ENCODE measurements at places on chromosomes 4 and X.

GRCh38 chr4:5689065-5689464 is 19.3 kb downstream of the EVC2 start:
- no peak for DNase-seq

GRCh38 chr4:155735496-155735895 is 23.3 kb upstream of the GUCY1B1 start:
- DNase-seq: peak; percentile 13

GRCh38 chrX:21926527-21927278 is 13.8 kb upstream of the SMS start:
- DNase-seq: no peak

GRCh38 chr4:161285461-161285860 is 878.3 kb downstream of the FSTL5 start:
- no peak for DNase-seq

- no peak for DNase-seq
Measured at GRCh38 chr4:74189331-74190043, 31.6 kb downstream of the MTHFD2L start.

DNA sequence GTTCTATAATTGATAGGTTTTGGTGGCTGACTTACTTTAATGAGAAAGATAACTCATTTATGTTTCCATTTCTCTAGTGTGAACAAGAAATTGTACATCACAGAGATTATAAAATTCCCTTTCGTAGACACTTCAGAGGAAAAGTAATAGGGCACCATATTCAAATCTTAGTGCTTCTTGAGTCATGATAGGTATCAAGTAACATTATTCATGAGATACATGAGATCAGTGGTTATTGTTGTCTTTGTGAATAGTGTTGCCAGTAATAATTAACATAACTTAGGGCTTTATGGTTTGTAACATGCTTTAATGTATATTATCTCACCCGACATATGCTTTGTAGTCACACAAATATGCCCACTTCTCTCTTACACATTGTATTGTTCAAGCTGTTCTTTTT is 73.7 kb upstream of the IL15 start:
- DNase-seq: no peak

- DNase-seq: no peak
Measured at GRCh38 chrX:130163398-130163797, 2.2 kb downstream of the AIFM1 start.

DNA sequence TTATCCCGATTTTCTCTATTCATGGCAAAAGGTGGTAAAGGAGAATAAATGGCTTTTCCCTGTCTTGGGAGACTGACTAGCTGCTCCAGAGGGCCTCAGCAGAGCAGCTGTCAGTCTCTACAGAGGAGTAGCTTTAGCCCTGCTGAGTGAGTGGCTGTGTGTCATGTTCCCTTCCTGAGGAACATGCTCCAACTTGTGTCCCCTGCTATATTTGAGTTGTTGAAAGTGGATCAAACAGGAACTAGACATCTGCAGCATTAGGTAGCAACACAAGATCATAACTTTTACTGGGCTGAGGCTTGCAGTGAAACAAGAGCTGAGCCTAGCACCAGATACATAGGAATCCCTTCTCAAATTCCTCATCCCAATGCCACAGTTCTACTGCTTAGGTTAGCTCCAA is 26.7 kb upstream of the PLAC1 start:
- DNase-seq: no peak

GRCh38 chr4:109803924-109804571 is 2.2 kb upstream of the CFI start:
- DNase-seq: no peak

DNA sequence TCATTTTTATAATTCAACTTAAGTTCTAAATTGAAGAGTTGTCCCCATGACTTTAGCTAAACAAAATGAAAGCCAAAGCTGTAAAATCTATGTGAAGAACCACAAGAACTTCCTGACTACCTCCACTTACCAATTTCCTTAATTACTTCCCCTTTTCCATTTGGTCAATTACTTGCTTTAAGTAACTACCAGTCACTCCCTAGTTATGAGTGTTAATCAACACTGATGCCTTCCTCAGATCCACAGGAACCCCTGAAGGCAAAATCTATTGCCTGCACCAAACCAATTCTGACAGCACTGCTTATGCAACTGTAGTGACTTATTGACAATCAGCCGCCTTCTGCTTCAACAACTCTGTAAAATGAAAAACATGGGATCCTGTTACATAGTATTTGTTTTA is 10.5 kb downstream of the RBMX start:
- no peak for DNase-seq

DNA sequence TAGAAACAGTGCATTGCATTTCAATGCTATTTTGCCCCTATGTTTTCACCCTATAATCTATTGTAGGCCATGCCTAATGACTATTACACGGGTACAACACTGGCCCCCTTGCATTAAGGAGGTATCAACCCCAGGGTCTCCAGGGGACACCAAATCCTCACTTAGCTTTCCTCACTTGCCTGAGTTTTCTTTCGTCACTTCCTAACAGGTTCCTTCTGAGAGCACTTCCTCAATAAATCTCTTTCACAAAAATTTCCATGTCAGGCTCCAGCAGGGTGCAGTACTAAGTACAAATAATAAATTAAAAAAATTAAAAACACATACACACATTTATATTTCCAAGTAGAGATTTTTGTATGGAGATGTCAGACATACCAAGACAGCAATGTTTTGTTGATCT is 165.0 kb downstream of the RBM46 start:
- DNase-seq: no peak

GRCh38 chrX:54602563-54602962 is 72.5 kb downstream of the GNL3L start:
- DNase-seq: no peak

GRCh38 chrX:53280331-53281320 is 758 bp downstream of the IQSEC2 start:
- no peak for DNase-seq

DNA sequence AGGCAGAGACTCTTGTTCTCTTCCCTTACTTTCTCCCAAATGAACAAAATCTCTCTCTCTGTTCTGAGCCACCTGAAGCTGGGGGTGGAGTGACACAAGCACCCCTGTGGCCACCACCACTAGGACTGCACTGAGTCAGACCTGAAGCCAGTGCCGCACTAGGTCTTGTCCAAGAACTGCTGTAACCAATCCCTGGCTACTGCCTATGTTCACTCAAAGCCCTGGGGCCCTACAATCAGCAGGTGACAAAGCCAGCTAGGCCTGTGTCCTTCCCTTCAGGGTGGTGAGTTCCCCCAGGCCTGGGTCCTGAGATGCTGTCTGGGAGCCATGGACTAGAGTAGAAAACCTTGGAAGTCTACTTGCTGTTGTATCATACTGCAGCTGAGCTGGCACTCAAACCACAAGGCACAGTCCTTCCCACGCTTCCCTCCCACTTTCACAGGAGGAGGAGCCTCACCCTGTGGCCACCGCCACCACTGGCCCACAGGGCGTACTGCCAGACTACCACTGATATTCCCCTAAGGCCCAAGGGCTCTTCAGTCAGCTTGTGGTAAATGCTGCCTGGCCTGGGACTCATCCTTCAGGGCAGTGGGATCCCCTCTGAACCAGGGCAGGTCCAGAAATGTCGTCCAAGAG is 119.1 kb downstream of the RTL9 start:
- DNase-seq: no peak

DNA sequence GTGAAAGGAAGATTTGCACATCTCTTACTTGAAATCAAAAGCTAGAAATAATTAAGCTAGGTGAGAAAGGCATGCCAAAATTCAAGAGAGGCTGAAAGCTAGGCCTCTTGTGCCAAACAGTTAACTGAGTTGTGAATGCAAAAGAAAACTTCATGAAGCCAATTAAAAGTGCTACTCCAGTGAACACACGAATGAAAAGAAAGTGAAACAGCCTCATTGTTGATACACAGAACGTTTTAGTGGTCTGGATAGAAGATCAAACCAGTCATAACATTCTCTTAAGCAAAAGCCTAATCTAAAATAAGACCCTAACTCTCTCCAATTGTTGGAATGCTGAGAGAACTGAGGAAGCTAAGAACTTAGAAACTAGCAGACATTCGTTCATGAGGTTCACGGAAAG is 122.3 kb downstream of the UNC5C start:
- no peak for DNase-seq

DNA sequence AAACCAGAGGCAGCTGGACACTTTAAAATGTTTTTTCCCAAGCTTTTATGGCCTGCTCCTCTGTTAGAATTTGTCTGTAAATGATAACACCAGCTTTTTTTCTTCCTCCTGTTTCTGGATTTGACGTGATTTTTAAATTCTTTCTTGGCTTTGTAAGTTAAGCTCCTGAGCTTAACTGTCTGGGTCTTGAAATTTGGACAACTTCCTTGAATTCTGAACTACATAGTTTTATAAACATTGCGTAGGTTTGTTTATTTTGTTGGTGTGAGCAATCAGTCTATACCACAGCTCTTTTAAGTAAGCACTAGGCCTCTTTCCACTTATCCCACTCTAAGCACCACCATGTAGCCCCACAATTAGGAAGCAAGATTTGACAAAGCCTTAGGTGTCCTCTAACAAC is 144.4 kb upstream of the GUCY1A1 start:
- no peak for DNase-seq

- no peak for DNase-seq
Measured at GRCh38 chr4:150116506-150116905, 38.3 kb downstream of the DCLK2 start.

GRCh38 chr4:85166318-85166717 is 199.8 kb upstream of the WDFY3 start:
- DNase-seq: no peak

DNA sequence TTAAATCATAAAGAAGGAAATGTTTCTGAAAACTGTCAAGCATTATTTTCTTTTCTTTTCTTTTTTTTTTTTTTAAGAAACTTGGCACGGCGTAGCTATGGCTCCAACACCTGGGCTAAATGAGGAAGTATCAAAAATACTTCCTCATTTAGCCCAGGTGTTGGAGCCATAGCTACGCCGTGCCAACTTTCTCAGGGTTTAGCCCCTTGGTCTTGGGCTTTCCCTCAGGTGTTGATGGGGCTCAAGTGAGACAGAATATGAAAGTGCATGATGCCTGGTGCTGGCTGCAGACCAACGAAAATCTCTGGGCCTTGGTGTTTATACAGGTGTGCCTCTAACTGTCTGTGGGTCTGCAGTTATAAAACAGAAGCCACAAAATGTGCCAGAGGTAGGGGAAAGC is 132.7 kb downstream of the ARHGAP24 start:
- no peak for DNase-seq

GRCh38 chr4:26724534-26724933 is 136.1 kb upstream of the STIM2 start:
- DNase-seq: no peak

- DNase-seq: no peak
Measured at GRCh38 chr4:123361195-123361861, 35.3 kb upstream of the SPRY1 start.

- no peak for DNase-seq
Measured at GRCh38 chrX:113651306-113651705, 810.7 kb upstream of the AMOT start.

GRCh38 chr4:105236202-105236915 is 89.7 kb downstream of the TET2 start:
- DNase-seq: no peak

- DNase-seq: no peak
Measured at GRCh38 chr4:38949411-38950051, 81.9 kb downstream of the FAM114A1 start.

DNA sequence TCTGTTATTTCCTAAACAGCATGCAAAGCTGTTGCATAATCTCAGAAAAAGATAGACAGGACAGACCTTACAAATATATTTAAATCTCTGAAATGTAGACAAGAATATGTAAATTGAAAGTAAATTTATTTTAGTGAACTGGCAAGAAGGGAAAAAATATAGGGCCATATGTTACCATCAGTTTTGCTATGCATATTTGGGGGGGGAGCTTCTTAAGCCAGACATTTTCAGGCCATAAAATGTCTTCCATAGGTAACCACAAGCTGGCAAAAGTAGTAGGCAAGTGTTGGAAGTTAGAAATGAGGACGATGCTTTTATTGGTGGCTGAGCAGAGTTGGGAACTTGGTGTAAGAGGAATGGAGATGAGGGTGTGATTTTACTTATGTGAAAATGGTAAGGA is 272.0 kb upstream of the CXXC4 start:
- no peak for DNase-seq

DNA sequence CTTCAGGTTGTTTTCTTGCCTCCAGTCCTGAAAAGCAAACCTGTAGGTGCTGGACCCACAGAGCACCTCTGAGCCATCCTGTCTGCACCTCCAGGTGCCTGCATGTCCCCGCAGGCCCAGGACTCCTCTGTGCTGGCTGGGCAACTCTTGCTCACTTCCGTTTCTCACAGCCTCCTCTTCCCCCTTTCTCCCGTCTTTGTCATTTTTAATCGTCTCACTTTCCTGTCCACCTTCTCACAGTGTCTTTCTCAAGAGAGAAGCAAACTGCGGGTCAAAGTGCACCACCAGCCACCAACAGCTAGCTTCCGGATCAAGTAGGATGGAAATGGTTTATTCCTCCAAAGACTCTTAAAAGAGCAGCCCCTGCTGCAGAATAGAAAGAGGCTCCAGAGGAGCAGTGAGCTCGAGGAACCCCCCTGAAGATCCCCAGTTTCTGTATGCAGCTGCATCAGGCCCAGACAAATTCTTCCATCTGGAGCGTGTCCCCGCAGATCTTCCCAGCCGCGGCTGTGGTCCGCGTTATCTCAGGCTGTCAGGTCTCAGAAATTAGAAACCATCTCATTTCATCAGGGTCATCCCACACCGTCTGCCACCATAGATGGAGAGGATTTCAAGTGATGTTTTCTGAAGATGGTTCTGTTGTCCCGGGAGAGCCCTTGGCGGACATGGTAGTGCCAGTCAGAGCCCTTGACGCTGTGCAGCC is 87.7 kb downstream of the FHDC1 start:
- DNase-seq: no peak

DNA sequence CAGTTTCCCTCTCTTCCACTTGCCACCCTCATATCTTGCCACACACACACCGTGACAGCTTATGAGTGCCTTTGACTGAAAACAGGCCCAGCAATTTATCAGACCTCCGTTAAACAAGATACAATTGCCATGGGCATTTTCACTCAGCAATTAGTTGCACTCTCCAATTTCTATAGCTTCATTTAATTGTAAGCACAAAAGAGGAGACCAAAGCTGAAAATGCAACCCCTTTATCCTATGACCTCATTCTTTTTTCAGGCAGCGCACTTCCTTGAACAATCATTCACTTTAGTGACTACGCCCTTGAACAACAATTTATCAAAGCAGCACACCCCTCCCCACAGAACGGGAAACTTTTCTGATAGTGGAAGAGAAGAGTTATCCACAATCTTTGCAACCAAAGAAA is 4.1 kb downstream of the POF1B start:
- no peak for DNase-seq

GRCh38 chrX:31260351-31260750 is 188.5 kb upstream of the FTHL17 start:
- DNase-seq: no peak
